Muscle of arm (tissue), 14 donors: ENCODE measurements at places on chromosomes 5 and 9.

GRCh38 chr5:80439213-80439612 is 31.3 kb downstream of the ZFYVE16 start:
- no peak for DNase-seq

DNA sequence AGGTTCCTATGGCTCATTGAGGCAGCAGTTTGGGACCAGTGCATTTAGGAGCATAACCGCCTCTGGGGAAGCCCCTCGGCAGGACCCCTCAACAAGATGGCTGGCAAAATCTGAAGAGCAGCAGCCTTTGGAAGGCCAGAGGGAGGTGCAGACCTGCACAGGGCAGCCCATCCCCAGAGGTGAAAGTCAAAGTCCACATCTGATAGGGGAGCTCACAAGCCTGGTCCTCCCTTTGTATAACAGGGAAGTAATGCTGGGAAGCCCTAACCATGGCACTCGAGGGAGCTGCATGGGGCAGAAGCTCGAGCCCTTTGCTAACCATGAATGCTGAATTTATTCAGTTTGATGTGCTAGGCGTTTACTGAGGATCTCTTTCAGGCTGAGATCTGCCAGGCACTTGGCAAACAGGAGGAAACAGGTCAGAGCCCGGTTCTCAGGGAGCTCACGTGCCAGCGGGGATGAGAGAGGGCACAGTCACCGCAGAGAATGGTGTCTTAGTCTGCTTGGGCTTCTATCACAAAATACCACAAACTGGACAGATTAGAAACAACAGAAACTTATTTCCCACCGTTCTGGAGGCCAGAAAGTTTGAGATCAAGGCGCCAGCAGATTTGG is 114.1 kb downstream of the GABBR2 start:
- DNase-seq = no peak

GRCh38 chr5:126235628-126236027 is 187.6 kb upstream of the GRAMD2B start:
- no peak for DNase-seq

DNA sequence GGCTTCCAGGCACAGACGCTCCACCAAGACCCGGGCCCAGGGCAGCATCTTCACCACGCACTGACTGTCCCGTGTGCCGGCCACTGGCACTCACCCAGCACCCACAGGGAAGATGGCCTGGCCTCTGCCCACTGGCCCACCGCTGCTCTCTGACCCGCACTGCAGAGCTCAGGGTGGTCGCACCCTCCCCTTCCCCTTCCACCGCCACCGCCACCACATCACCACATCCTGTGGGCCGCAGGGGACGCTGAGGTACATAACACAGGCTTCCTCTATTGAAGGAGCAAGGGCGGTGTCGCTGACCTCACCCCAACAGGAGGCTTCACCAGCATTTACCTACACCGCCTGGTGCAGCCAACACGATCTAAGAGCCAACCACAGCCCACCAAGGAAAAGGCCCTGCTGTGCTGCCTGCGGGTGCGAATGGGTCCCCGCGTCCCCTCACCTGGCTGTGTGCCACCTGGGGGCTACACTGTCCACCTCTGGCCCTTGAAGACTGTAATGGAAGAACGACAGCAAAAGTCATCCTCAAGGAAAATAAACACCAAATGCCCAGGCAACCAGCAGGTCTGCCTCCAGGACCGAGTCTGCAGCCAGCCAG is 101.8 kb downstream of the CAMSAP1 start:
- DNase-seq = no peak

DNA sequence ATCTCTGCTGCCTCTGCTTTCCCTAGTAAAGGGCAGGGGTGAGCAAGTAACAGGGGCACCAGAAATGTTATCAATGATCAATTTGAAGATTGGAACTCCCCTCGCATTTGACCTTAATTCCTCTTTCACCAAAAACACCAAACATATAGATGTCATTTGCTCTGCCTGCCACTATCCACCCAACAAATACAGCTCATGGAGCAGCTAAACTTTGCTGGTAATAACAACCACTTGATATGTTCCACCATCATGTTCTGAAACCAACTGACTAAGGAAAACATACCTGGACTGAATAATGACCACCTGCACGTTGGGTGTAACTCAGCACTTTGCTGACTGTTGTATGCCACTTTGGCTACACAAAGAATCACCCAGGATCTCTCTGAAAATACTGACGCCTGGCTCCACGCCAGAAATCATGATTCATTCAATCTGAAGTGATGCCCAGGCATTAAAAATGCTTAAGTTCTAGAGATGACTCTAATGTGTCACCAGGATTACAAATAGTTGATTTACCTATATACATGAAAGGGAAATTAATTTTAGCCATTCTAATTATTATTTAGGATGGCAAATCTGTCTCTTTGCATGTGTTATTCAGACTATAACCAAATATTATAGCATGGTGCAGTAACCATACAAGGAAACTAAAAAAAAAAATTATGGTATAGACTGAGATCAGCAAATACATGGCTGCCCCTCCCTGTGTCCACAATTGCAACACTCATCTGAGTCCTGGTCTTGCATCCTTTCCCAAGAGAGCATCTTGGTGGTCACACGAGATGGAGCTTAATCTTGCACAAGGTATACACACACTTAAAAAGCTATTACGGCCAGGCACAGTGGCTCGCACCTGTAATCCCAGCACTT is 43.1 kb upstream of the TTC39B start:
- DNase-seq = no peak

DNA sequence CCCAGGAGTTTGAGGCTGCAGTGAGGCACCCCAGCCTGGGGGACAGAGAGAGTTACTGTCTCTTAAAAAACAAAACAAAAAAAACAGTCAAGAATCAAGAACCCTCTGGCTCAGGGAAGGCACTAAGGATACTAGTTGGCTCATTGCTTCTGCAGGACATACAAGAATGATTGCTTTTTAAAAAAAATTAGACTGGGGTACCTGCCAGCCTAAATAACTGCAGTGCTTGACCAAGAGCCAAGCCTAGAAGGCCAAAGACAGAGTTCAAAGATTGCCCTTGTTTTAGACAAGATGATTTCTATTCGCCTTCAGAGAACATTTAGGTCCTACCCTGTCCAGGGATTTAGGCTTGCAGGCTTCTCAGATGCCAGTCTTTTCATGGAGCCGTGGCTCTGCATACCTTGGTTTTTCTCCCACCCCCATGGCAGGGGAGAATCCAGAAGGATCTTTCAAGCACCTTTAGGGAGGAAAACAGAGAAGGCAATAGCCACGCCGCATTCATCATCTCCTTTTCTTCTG is 93.7 kb upstream of the IL6ST start:
- no peak for DNase-seq

GRCh38 chr5:9438596-9439354 is 107.1 kb downstream of the SEMA5A start:
- DNase-seq = peak; percentile 62

DNA sequence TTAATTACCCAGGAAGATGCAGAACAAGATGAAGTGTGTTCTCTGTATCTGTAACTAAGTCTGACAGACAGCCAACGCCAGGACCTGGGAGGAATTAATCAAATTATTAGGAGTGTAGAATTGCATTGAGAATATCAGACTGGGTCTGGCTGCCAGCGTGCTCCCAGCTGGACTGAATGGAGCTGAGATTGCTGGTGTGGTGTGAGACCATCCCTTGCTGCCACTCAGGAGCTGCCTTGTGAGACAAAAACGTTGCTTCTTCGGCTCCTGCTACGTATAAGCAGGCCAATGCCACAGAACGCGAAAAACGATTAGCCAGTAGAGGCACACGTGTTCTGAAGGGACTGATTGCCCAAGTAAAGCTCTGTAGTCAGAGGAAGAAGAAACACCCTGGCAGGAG is 66.8 kb downstream of the AMBP start:
- no peak for DNase-seq

DNA sequence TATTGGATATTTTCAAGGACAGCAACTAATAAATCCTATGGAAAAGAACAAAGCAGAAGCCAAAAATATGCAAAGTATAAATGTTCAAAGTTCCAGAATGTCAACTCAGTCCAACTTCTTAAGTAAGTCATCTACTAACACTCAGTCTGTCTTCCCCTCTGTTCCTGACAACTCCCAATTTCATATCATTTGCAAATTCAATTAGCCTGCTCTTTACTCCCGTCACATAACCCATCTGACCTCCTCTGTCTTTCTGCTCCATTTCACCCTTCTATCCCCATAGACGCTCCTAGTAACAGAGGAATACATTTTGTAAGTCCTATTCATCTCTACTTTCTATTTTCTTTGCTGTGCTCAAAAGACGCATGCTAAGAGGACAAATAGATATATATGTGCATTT is 659.8 kb upstream of the MEF2C start:
- DNase-seq = no peak

GRCh38 chr9:23587433-23587832 is 238.6 kb downstream of the ELAVL2 start:
- no peak for DNase-seq

DNA sequence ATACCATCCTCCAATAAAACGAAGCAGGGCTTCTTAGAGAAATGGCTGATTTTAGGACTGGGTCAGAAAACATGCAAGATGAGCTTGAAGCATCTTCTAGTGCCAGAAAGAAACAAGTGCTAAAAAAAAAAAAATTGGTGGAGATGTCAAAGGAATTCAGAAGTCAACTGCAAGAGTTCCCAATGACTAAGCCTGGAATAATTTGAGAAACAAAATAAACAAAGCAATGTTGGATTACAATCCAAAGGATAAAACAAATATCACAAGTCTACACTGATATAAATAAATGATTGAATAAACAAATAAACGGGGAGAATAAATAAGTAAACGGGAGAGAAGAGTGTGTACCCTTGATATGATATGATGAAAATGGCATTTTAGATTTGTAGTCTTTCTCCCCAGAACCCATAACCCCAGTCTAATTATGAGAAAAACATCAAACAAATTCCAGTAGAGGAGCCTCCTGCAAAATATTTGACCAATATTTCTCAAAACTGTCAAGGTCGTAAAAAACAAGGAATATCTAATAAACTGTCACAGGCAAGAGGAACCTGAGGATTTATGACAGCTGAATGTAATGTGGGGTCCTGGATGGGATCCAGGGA is 63.5 kb upstream of the CCL21 start:
- DNase-seq = no peak

DNA sequence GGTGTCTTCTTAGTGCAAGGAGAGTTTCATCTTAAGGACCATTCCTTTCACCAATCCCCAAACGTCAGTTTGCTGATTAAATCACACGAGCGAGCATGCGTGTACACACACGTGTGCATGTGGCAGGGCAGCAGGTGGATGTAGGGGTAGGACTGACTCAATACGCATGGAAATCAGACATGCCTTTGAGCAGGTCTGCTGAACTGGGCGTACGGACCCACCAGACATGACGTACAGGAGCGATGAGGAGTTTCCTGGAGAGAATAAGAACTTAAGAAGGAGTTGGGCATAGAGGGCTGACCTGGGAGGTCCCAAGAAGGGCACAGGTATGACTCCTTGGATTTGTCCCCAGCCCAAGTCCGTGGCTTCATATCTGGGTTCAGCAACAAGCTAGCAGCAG is 170.0 kb downstream of the FGF18 start:
- no peak for DNase-seq

GRCh38 chr9:137115394-137116026 is 977 bp upstream of the DPP7 start:
- DNase-seq = no peak

DNA sequence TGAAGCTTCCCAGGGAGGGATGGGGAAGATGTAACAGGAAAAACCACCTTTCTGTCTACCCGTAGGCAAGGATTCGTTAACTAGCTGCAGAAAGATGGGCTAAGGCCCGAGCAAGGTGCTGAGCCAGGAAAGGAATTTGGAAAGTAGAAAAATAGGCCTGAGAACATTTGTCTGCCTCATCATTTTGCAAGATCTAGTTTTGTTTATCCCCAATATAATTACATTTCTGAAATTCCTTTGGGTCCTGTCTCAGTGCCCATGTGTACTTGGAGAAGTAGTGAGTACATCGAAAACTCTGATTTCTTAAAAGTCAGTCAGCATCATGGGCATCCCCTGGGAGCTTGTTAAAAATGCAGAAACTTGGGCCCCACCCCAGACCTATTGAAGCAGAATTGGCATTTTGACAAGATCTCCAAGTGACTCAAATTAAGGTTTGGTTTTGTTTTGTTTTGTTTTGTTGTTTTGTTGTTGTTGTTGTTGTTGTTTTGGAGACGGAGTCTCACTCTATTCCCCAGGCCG is 52.1 kb upstream of the CEMIP2 start:
- no peak for DNase-seq

DNA sequence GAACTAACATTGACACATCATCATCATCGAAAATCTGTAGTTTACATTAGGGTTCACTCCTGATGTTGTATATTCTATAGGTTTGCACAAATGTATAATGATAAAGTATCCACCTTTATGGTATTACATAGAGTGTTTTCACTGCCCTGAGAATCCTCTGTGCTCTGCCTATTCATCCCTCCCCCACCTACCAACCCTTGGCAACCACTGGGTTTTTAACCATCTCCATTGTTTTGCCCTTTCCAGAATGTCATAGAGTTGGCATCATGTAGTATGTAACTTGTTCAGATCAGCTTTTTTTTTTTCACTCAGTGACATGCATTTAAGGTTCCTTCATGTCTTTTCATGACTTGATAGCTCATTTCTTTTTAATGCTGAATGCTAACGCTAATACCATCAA is 106.0 kb downstream of the ARHGEF28 start:
- DNase-seq = no peak

- DNase-seq = no peak
These were observed 356.4 kb upstream of the ACTBL2 start for GRCh38 chr5:57839025-57839424.

DNA sequence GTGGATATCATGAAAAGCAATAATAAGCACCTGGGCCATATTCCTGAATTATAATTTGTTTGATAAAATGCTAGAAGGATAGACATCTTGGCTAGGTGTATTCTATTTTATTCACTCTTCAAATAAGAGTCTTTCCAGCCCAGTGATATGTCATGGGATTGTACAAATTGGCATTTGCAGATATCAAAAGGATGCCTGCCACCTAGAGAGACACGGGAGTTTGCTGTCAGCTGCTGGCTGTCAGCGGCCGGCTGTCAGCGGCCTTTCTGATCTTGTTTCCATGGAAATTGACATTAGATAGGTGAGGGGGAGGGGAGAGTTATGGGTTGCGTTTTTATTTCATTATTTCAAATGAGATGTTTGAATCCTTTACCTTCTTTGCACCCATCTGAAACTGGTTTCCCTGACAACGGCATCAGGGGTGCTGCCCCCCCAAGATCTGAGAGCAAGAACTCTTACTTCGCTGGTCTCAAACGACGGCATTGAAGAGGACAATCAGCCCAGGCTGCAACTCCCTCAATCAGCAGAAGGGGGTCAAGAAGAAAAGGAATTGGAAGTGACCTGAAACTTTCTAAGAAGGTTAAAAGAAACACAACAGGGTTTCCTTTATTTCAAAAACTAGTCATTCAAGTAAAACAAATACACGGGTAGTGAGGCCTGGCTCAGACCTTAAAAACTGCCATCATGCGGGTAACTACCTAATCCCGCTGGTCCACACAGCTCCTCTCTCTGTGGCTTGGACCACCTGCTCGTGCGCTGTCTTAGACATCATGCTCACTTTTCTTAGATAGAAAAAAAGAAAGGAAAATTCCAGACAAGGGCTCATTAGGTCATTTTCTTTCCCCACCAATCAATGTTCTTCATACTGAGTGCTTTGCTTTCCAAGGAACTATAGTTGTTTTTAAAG is 115.7 kb downstream of the TLE1 start:
- DNase-seq = no peak
